ENCODE measurements at places on chromosomes 4 and X. TPM values are rescaled to one million over a fixed set of nuclear protein-coding genes. Genes with fewer than 3 reads are reported as not detected.

GRCh38 chr4:63922146-63922545, 487.1 kb downstream of the TECRL start:
- peak; percentile 65 for DNase-seq

- DNase-seq = no peak
Measured at GRCh38 chrX:14915596-14915995, 42.4 kb downstream of the MOSPD2 start.

PAGE2 gene
- 0.92 TPM for total RNA-seq

- DNase-seq = no peak
Measured at GRCh38 chr4:102399021-102399420, 53.7 kb upstream of the SLC39A8 start.

DNA sequence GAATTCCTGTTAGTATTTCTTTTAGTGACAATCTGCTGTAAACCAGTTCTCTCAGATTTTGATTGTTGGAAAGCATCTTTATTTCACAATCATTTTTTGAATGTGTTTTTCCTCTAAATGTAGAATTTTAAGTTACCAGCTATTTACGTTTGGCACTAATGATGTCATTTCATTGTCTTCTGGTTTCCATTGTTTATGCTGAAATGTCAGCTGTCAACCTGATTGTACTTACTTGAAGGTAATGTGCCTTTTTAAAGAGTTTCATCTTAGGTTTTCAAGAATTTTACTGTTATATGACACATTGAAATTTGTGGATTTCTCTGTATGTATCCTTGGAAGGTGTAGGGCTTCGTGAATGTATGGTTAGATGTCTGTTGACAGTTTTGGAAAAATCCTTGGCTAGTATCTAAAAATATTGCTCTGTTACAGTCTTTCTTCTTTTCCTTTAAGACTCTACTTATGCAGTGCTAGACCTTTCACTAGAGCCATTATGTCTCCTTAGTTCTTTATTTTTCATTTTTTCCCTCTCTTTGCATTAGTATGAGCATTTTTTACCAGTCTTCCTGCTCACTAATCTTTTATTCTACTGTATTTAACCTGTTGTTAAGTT, 30.4 kb downstream of the SMAD1 start:
- DNase-seq = no peak

TXK gene
- total RNA-seq = 0.68 TPM

- DNase-seq = peak; percentile 92
Measured at GRCh38 chr4:110620691-110621327, 2.1 kb downstream of the PITX2 start.

SOWAHD gene
- total RNA-seq = 1.9 TPM

- no peak for DNase-seq
Measured at GRCh38 chr4:58261526-58261925, 1151.3 kb upstream of the IGFBP7 start.

GAGE10 gene
- not detected for total RNA-seq

DNA sequence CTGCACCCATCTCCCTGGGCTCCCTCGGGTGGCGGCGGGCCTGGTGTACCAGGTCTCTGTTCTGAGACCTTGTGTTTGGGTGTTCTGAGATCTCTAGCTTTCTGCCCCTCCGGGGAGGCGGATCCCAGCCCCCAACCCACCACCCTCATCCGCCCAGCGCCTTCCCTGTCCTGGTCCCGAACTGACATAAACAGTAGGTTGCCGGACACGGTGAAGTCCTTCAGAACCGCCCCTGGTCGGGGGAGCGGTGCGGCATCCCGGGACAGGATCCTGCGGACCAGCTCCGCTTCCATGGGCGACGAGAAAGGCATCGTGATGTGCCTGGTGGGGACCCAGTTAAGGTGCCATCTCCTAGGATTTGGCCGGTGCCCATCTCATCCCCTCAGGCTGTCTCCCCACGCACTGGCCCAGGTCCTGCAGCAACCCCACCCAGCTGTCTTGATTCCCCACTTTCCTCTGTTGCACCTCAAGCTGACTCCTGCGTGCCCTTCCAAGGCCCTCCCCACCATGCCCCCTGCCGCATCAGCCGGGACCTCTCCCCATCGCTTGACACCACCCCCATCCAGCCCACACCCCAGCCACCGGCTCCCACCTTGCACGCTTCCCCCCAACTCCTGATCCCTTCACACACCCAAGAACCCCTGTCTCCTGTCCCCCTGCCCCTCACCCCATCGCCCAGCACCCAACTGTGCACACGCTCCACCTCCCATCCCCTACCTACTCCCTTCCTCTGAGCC, 900 bp downstream of the CTAG2 start:
- DNase-seq = no peak

DNA sequence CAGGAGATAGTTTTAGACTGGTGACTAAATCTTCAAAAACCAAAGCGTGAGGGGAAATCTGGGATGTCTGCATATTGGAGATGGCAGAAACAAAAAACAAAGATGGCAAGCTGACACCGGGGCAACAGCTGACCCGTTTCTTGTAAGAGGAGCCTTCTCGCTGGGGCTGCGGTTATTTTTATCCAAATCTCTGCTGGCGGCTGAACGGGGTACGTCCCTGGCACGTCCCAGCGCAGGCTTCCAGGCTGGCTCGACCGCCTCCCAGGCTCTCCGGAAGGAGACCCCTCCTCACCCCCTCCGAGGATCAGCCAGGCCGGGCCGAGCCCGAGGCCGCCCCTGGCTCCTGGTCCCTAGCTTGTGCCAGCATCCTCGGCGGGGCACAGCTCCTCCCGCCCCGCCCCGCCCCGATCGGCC, 403 bp downstream of the SGCB start:
- peak; percentile 83 for DNase-seq

HSD17B13 gene
- not detected for total RNA-seq

DNA sequence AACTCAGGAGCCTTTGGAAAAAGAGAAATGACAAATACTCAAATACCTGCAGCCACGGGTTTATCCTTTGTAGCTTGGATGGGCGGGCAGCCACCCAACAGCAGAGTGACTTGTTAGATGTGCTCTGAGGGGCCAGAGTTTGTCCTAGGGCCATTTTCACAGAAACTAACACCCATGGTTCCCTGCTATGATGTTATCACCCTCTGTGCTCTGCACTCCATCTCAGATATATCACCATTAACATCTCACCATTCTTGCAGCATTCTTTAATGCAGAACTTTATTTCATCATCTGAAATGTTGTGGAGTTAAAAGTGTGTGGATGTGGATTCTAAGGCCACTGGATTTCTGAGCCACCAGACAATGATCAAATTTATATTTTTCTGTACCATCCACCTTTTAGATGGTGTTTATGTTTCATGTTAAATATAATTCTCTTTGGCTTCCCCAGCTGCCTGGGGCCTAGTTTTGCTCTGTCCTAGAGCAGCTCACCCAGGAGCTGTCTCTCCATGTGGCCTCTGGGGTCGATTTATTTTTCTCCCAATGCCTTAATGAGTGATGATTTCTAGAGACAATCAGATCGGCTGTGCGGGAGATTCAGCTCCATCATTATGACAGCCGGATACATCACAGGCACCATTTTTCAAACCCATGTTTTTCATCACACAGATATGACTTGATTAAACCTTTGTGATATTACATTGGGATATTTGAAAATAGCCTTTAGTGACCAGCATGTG, 380.8 kb downstream of the BCOR start:
- no peak for DNase-seq

AMOT gene
- 68.9 TPM for total RNA-seq

DNA sequence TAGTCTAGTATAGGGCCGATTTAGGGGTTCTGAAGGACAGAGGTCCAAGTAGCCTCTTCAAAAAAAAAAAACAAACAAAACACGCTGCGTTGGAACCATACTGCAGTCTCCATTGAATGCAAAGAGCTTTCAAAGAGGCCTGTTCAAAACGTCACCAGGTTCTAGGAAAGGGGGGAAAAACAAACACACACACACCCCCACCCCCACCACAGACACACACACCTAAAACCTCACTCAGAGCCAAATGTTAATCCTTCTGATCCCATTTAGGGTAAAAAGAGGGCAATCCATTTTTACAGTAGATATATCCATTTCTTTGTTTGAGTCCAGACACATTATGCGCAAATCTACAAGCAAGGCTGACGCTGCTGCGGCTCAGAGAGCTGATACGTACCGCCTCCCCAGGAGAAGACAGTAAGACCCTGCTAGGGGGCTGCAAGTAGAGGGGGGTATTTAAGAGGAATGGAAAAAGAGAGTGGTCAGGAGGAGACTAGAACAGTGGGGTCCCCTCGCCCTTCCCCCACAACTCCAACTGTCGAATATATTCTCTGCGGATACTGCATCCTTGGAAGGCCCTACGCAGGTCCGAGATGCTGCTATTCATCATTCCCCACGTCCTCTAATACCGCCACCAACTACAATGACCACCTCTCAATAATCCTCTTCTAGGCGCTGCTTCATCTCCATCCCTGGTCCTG, 1.3 kb downstream of the NKRF start:
- no peak for DNase-seq

PLAC8 gene
- total RNA-seq = 1.8 TPM

JCHAIN gene
- total RNA-seq = not detected

GRCh38 chrX:68846536-68846935, 17.7 kb downstream of the EFNB1 start:
- peak; percentile 87 for DNase-seq

PF4V1 gene
- not detected for total RNA-seq

GRCh38 chr4:26529479-26529878, 39.2 kb upstream of the CCKAR start:
- DNase-seq = no peak

ZNF330 gene
- total RNA-seq = 33.6 TPM

DNA sequence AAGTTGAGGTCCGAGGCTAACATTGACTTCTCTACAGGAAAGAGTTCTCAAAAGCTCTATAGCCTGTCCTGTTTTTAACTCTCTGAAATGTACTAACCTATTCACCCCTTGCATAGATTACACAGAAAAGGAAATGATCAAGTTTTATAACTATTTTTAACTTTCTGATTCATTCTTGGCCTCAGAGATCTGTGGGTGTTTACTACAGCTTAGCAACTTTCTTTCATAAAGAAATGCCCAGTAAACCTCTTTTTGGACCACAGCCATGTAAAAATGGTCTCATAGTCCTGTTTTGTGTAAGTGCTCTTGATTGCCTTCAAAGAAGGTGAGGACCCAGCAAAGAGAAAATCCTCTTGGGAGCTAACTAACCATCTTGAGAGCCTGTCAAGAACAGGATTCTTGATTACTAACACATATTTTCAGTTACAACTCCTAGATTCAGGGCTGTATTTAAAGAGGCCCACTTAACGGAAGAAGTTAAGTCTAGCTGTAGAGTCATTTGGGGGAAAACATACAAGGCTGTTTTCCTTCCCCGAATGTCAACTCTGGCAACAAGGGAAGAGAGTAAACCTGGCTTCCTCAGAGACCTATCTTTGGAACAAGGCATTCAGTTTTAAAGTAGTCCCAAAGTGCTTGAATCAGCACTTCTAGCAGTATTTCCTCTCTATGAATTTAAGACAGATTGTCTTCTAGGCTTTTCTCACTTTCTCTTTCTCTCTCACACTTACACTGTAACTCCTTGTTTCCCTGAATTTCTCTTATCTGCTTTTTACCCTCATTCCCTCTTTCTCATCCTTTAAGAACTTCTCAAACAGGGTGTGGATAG, 78.2 kb downstream of the IL21 start:
- no peak for DNase-seq

GRCh38 chr4:3054169-3054759, 20.1 kb downstream of the HTT-AS start:
- no peak for DNase-seq

DNA sequence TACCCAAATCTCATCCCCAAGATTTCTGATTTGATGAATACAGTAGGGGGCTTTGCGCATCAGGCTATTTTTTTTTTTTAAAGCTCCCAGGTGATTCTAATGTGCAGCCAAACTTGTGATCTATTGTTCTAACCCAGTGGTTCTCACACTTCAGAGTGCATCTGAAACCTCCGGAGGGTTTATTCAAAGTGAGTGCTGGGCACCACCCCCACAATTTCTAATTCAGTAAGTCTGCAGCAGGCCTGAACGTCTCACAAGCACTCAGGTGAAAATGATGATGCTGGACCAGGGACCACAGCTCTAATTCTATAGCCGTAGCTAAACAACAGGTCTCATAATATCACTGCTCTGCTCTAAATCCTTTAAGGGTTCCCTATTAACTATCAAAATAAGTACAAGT, 211.4 kb downstream of the FMR1NB start:
- no peak for DNase-seq

DNA sequence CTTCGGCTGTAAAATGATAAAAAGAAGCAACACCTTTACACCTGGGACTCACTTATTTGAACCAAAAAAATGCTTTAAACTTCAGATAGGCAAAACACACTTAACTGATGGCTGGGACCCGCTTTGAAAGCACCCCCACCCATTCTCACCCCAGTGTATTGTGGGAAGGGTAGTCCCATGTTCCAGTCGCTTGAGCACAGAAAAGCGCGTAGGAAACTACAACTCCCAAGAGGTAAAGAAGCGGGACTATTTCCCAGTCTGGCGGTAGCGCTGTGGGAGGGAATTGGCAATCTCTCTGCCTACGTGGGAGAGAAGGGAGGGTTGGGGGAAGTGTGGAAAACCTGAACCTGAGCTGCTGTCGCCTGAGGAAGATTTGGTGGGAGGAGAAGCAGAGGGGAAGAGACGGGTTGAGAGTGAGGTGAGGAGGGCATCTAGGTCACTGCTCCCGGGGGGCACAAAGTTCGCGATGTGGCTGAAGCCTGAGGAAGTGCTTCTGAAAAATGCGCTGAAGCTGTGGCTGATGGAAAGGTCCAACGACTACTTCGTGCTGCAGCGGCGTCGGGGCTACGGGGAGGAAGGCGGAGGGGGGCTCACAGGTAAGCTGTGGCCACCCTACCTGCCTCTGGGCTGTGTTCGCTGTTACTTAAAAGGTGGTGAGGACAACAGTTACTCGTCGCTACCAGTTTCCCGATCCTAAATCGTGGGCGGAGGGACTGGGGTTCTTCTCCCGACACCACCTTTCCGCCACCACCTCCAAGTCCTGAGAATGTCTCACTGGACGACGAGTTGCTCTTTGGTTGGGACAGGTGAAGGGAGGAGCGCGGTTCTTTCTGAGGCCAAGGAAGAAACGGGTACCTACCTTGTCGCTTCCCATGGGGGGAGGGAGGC, at the start of gene TBC1D8B:
Gene TBC1D8B (plus strand): TSS at position 286 of the 888 bp plus-strand sequence. CDS start 181 bp downstream, at position 467.
- peak; percentile 87 for DNase-seq

ARSJ gene
- 0.77 TPM for total RNA-seq

MTNR1A gene
- 1.6 TPM for total RNA-seq

GRCh38 chrX:78199851-78200250, 60.4 kb upstream of the TAF9B start:
- DNase-seq = no peak

CFP gene
- total RNA-seq = 4.6 TPM

DNA sequence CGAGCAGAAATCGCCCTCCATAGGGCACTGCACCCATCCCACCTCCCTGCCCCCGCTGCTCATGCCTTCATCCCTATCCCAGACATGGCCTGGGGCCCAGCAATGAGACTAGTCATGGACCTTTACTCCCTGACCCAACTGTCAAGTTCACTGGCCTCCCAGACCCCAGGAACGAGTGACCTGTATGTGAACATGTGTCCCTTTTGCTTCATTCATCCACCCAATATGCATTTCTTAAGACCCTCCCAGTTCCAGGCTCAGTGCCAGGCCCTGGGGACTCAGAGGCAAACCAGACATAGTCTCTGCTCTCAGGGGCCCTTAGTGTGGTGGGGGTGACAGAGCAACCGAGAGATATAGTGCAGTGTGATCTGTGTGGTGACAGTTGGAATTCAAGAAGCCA, 67.0 kb downstream of the EFNB1 start:
- DNase-seq = no peak

HSFX3 gene
- not detected for total RNA-seq

GRCh38 chr4:158056689-158057245, 116.1 kb downstream of the GASK1B start:
- DNase-seq = no peak

Data from endodermal cell (in vitro differentiated cells).